ENCODE measurements at places on chromosomes 12 and 14. TPM values are rescaled to one million over a fixed set of nuclear protein-coding genes. Genes with fewer than 3 reads are reported as not detected.

- peak; percentile 77 for DNase-seq
Measured at GRCh38 chr14:92651106-92651757, 97.2 kb downstream of the LGMN start.

The THAP2 gene
- 8.4 TPM for total RNA-seq

GRCh38 chr12:19847294-19848059 lies 408.2 kb downstream of the AEBP2 start:
- no peak for DNase-seq

The ACOT4 gene
- 1.9 TPM for total RNA-seq

- no peak for DNase-seq
Measured at GRCh38 chr12:131424270-131424669, 286.6 kb upstream of the SFSWAP start.

DNA sequence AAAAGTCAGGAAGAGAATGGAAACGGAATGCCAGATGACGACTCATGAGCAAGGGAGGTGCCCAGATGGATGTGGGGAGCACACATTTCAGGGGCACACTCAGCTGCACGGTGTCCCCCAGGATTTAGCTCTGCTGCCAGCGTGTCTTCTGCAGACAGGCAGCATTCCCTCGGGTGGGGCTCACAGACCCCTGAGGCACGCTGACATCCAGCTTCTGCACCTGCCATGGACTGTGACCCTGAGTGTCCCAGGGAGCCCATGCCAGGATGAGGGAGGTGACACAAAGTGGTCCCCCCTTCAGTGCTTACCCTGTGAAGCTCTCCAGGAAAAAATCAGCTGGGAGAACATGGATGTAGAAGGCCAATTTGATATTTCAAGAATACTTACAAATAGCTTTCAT lies 84.2 kb downstream of the PIWIL1 start:
- DNase-seq: no peak

DNA sequence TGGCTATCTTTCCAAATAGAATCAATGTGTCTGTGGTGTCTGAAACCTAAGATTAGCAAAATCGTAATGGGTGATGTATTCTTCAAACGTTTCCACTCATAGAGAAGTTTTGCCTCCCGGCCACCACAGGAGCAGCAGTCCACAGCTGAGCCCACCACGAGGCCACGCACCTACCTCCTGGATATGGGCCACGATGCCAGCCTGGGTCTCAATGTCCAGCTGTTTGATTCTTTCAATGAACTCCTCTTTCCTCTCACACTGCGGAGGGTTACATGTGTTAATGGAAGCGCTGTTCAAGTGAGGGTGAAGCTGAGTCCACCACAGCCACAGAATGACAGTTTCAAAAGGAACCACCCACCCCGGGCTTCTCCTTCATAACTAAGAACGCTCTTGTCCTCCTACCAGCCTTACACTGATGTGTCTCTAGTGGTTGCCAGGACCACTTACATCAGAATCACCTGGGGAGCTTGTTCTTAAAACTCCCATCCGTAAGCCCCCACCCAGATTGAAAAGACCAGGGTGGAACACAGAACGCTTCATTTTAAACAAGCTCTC lies 75.3 kb downstream of the CCDC88C start:
- DNase-seq: no peak

GRCh38 chr12:16165506-16165905 lies 112.0 kb downstream of the SLC15A5 start:
- DNase-seq: no peak

The C3AR1 gene
- 7.8 TPM for total RNA-seq

The KRT81 gene
- total RNA-seq: not detected

The TAMALIN gene
- total RNA-seq: 19.9 TPM

GRCh38 chr14:68501614-68502052 lies 291.2 kb downstream of the ZFP36L1 start:
- DNase-seq: no peak

The ALDH2 gene
- total RNA-seq: 0.99 TPM

DNA sequence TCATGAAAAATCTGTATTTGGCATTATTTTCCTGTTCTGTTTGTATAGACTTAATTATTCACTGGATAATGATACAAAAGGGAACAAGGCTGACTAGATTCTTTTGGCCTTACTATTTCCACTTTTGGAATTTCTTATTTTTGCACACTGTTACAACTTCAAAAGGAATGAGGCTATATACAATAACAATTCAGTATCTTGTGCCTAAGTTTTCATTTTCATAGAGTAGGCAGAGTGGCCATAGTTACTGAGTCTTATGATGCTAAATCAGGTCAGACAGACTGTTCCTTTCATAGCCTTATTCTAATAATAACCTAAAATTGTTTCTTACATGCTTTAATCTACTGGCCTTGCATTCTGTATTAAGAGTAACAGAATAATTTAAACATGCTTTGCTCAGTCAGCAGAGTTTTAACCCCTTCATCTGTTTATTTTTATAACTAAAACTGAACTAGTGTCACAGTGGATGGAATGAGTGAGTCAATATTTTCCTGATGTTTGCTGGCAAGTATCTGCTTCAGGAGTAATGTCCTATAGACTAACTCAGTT lies 10.5 kb downstream of the TTC8 start:
- no peak for DNase-seq

The BEGAIN gene
- 2.3 TPM for total RNA-seq

- no peak for DNase-seq
Measured at GRCh38 chr14:63897721-63898163, 44.9 kb downstream of the SYNE2 start.

- DNase-seq: peak; percentile 70
Measured at GRCh38 chr14:68283378-68284123, 464.0 kb downstream of the RAD51B start.

- no peak for DNase-seq
Measured at GRCh38 chr14:44657696-44658388, 150.8 kb upstream of the FSCB start.

DNA sequence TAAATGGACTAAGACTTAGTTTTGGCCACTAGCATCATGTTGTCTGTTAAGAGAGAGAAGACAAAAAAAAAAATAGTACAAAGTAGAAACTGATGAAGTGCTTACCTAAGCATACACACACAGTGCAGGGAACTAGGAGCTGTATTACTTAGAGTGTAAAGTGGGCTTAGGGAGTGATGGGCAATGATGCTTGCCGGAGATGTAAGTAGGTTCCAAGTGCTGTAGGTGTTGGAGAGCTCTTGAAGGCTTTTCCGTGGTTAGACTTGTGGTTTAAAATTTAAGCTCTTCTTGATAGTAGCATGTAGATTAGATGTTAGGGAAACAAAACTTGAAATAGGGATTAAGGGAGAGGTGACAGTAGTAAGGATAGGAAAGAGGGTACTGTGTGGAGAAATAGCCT lies 34.7 kb downstream of the MIA2 start:
- no peak for DNase-seq

DNA sequence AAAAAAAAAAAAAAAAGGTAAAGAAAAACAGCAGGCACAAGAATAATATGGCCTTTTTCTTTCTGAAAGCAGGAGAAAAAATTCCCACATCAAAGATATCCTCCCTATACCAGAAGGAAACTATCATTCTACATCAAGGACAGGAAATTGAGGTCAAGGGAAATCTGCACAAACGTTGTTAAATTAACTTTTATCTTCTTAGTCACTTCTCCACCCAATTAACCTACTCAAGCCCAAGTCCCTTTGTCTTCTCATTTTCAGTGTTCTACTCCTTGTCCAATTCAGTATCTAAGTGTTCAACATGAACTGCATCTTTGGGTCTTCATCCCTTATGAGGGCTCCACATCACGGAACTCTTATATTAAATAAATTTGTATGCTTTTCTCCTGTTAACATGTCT lies 15.7 kb downstream of the NDUFA12 start:
- DNase-seq: no peak

The PPP2R5E gene
- total RNA-seq: 46.5 TPM

GRCh38 chr12:81758421-81759189 lies 545 bp downstream of the PPFIA2 start:
- DNase-seq: peak; percentile 47

- no peak for DNase-seq
Measured at GRCh38 chr14:92597906-92598905, 84.6 kb downstream of the RIN3 start.

DNA sequence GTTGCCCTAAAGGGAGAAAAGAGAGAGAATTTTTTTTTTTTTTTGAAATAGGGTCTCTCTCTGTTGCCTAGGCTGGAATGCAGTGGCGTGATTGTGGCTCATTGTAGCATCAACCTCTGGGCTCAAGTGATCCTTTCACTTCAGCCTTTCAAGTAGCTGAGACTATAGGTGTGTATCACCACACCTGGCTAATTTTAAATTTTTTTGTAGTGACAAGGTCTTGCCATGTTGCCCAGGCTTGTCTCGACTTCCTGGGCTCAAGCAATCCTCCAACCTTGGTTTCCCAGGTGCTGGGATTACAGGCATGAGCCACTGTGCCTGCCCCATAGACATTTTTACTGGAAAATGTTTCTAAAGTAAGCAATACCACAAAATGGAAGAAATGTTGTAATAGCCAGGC lies 36.8 kb downstream of the YARS2 start:
- no peak for DNase-seq

The SRSF9 gene
- total RNA-seq: 164 TPM

The ACTR10 gene
- total RNA-seq: 44.9 TPM

DNA sequence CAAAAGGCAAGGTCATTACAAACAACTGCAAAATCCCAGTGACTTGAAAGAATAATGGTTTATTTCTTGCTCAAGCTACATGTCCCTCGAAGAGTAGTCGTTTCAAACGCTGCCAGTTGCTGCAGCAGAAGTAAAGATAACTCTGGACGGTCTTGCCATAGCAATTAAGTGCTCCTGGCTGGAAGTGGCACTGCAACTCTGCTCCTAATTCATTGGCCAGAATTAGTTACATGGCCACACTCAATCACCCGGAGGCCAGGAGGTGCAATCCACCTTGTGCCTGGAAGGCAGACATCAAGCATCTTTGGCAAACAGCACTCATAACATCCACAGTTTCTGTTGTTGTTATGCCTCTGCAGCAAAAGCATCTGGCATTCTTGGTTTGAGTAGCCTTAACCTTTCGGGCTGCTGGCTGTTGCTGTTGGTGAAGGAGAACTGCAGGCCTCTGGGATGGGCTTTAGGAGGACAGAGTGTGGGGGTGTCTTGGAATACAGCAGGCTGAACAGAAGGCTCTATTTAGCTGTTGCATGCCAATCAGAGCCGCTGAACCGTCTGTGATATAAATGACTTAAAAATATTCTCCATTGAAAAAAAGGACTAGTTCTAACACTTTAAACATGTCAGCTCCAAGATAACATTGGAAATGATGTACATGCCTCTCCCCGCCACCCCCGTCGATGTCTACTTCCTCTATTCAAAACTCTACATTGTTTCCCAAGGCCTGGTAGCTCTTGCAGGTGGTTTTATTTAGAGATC lies 123.5 kb upstream of the DYRK2 start:
- no peak for DNase-seq

DNA sequence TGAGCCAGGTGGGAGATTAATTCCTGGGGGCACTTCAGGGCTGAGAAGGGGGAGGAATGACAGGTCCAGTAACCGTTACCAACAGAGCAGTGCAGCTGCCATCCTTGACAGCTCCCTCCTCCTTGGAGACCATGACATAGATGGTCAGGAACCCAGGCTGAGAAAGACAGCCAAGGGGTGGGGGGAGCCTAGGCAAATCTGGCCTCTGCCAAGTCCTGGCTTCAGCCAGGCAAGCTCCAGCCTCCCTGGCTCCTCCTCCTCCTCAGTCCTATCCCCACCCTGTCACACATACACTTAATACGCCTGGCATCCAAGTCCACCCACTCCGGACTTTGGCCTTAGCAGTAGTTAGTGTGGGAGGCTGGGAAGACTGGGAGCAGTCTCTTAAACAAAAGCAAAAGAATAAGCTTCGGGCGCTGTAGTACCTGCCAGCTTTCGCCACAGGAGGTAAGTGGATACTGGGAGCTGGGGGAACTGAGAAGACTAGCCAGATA lies at the start of gene RDH5:
Gene RDH5 (plus strand): TSS at position 323 of the 494 bp plus-strand sequence. CDS start 792 bp downstream, outside the sequence.
- no peak for DNase-seq

- no peak for DNase-seq
Measured at GRCh38 chr14:54894995-54895394, 7.6 kb downstream of the GCH1 start.

GRCh38 chr12:121762269-121762668 lies 31.2 kb downstream of the RHOF start:
- DNase-seq: no peak

DNA sequence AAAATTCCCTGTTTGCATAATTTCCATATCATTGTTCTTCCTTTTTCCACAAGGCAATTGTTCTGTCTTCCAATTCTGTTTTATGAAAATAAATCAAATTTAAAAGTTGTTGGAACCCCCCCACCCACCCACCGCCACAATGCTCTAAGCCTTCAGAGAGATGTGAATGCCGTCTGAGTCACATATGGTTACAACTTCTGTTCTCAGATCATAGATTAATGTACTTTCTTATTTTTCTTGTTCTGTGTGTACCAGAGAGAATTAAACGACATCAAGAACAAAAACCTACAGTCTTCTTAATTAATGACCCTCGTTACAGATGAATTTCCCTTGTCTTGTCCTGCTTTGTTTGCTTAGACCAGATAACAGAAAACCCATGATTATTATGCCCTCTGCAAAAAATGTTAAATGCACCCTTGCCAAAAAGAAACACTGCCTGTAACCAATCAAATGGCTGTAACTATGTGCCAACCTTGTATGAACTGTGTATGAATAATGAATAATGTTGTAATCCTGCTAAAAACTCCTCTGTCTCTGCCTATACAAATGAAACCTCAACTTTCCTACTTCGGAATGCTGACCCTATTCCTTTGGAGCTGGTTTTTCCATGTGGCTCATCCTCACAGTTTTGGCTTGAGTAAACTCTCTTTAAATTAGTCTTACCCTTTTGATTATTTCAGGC lies 14.0 kb downstream of the OR6S1 start:
- no peak for DNase-seq

- DNase-seq: no peak
Measured at GRCh38 chr14:102853648-102854047, 68.8 kb upstream of the AMN start.

DNA sequence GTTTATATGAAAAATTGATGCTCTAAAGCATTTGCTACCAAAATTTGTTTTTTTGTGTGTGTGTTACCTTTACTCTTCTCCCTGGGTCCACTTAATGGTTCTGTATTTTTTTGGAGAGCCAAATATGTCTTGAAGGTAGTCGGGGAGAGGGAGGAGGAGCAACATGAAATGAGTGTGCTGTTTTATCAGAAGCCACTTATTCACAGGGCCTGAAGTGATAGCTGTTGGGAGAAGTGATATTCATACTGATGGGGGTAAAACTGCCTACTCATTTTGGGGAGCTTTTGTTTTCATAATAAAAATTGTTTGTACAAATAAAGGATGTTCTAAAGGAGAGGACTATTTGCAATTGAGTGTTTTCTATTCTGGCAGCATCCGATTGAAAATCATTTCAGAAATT lies 29.2 kb downstream of the CRADD start:
- DNase-seq: no peak

The TMEM121 gene
- 8.8 TPM for total RNA-seq

DNA sequence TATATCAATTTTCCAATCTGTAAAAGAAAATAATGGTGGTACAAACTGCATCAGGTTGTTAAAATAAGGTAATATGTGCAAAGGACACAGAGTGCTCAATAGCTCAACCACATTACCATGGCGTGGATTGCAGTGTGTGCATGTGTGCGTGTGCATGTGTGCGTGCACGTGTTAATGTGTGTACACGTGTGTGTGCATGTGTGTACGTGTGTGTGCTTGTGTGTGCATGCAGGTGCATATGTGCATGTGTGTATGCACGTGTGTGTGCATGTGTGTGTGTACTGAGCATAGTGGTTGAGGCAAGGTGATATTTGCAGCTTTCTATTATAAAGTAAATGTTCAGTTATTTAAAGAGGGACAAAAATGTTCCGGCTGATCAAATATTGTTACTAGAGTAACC lies 115.6 kb downstream of the NT5DC3 start:
- DNase-seq: no peak

- no peak for DNase-seq
Measured at GRCh38 chr12:89621521-89621920, 87.1 kb downstream of the ATP2B1 start.

- no peak for DNase-seq
Measured at GRCh38 chr12:110822821-110823415, 23.9 kb upstream of the CCDC63 start.

The ACVRL1 gene
- total RNA-seq: not detected
